T-helper 17 cell (primary cell): ENCODE measurements at places on chromosomes 4 and X. TPM values are rescaled to one million over a fixed set of nuclear protein-coding genes. Genes with fewer than 3 reads are reported as not detected.

The AFP gene
- total RNA-seq = not detected

GRCh38 chr4:186942758-186943377 lies 219.2 kb upstream of the FAT1 start:
- H3K27me3 ChIP-seq = no peaks in the 10 kb centered on the region
- H3K4me1 ChIP-seq = no peaks in the 10 kb centered on the region
- H3K4me3 ChIP-seq = no peak overlapping the region
- no peak overlapping the region for H3K27ac ChIP-seq
- no peaks in the 10 kb centered on the region for H3K36me3 ChIP-seq

The POLN gene
- 3.9 TPM for total RNA-seq

DNA sequence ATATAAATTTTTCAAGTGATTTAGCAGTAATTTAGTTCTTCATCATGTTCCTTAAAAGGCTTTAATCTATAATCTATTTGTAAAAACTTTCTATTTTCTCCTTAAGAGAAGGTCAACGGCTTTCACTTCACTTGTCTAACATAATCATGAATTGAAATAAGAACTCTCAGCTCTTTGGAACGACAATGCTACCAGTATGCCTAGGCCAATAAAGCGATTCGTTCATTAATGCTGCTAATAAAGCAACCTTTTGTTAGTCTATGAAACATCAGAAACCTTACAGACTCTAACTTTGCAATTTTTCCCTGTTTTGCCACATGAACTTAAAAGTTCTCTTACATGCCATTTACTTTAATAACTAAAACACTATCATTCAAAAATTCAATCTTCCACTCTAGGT lies 47.6 kb downstream of the FBXW7 start:
- no peak overlapping the region for H3K27ac ChIP-seq
- peaks cover 30% of the 10 kb centered on the region for H3K4me1 ChIP-seq
- peaks cover 4% of the 10 kb centered on the region for H3K36me3 ChIP-seq
- H3K4me3 ChIP-seq = no peak overlapping the region
- DNase-seq = no peak
- no peaks in the 10 kb centered on the region for H3K27me3 ChIP-seq

- no peak overlapping the region for H3K27ac ChIP-seq
- no peak overlapping the region for H3K4me3 ChIP-seq
- H3K27me3 ChIP-seq = no peaks in the 10 kb centered on the region
- no peaks in the 10 kb centered on the region for H3K4me1 ChIP-seq
- DNase-seq = no peak
Measured at GRCh38 chrX:2342281-2342688, 158.5 kb downstream of the DHRSX start.

The XKRX gene
- 0.30 TPM for total RNA-seq

GRCh38 chr4:84958434-84958833 lies 8.1 kb downstream of the WDFY3 start:
- H3K4me1 ChIP-seq = no peaks in the 10 kb centered on the region
- no peak overlapping the region for H3K4me3 ChIP-seq
- H3K27ac ChIP-seq = no peak overlapping the region
- no peak for DNase-seq
- peaks cover 3% of the 10 kb centered on the region for H3K36me3 ChIP-seq

The ADGRG4 gene
- total RNA-seq = not detected

DNA sequence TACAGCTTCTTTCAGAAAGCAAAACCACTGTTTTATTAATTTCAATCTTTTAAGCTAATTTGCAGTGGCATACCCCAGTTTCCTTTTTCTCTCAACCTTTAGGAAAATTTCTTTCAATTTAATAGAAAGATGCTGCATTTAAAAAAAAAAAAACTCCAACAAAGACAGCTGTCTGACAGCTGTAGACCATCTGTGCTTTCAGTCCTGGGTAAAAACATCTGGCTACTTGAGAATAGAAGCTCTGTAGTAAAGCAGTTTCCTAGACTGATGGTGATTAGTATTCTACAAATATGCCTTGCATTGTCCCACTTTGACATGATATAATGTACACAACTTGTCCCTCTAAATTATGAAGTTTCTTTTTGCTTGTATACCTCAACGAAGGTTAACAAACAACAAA lies 197.8 kb downstream of the EDA start:
- H3K4me1 ChIP-seq = no peaks in the 10 kb centered on the region
- no peak overlapping the region for H3K27ac ChIP-seq
- no peak for DNase-seq
- H3K4me3 ChIP-seq = no peak overlapping the region
- H3K27me3 ChIP-seq = no peaks in the 10 kb centered on the region

DNA sequence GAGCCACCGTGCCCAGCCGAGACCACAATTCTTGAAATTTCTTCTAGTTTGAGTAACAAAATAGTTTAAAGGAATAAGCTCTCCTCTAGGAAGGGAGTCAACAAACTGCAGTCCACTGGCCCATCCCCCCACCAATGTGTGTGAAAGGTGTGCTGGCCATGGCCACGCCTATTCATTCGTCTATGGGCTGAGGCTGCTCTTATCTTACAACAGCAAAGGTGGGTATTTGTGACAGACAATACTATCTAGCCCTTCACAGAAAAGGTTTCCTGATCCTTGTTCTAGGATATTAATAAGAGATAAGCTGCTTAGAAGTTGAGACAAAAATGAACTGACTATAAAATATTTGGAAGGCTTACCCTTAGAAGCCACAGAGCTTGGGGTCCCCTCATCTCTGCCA lies 41.2 kb downstream of the BEND2 start:
- no peak overlapping the region for H3K27ac ChIP-seq
- peaks cover under 1% of the 10 kb centered on the region for H3K27me3 ChIP-seq
- peaks cover 2% of the 10 kb centered on the region for H3K36me3 ChIP-seq

The CSAG2 gene
- not detected for total RNA-seq

DNA sequence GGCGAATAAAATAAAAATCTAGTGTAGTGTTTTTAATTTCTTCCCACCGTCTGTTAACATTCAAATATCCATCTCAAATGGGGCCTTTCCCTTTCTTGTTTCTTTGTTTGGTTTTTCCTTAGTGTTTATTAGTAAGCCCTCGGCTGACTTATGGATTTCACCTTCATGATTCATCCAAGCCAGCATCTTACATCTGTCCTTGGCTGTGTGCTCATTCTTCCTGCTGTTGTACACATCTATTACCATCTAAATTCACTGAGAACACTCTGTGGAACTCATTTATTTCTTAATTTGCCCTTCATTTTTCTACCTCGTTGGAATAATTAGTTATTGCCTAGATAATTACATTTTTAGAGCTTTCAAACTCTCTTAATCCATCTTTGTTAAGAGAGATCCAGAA lies 84.9 kb downstream of the SPCS3 start:
- no peaks in the 10 kb centered on the region for H3K27me3 ChIP-seq
- H3K36me3 ChIP-seq = no peaks in the 10 kb centered on the region
- H3K4me1 ChIP-seq = no peaks in the 10 kb centered on the region
- DNase-seq = no peak
- no peak overlapping the region for H3K27ac ChIP-seq
- no peak overlapping the region for H3K4me3 ChIP-seq

GRCh38 chr4:119873132-119873531 lies 193.5 kb downstream of the MAD2L1 start:
- DNase-seq = no peak
- no peaks in the 10 kb centered on the region for H3K27me3 ChIP-seq
- H3K4me3 ChIP-seq = no peak overlapping the region
- H3K4me1 ChIP-seq = no peaks in the 10 kb centered on the region
- no peak overlapping the region for H3K27ac ChIP-seq
- no peaks in the 10 kb centered on the region for H3K36me3 ChIP-seq

- H3K4me3 ChIP-seq = no peak overlapping the region
- no peaks in the 10 kb centered on the region for H3K4me1 ChIP-seq
- no peak for DNase-seq
Measured at GRCh38 chrX:116357329-116357728, 79.1 kb upstream of the SLC6A14 start.

The ZNF280C gene
- 5.2 TPM for total RNA-seq

GRCh38 chrX:14309431-14309830 lies 219.9 kb upstream of the GLRA2 start:
- H3K36me3 ChIP-seq = no peaks in the 10 kb centered on the region
- H3K27ac ChIP-seq = no peak overlapping the region
- H3K27me3 ChIP-seq = no peaks in the 10 kb centered on the region

DNA sequence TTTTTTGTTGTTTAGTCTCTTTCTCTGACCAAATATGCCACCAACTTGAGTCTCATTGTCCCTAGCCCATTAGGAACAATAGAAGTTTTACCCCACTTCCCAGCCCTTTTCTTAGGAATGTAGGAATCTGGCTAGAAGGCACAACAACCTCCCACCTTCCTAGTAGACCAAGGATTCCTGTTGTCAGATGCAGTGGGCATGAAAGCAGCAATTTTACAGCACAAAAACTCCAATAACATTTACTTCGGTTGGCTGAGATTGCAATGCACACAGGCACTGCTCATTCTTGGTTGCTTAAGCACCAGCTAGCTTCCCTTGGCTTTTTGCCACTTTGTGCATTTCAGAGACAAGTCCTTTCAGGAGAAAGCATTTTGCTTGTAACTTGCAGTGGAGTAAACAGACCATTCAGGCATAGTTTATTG lies 312.8 kb downstream of the TENM3 start:
- H3K4me1 ChIP-seq = peaks cover 2% of the 10 kb centered on the region
- H3K27ac ChIP-seq = no peak overlapping the region
- DNase-seq = no peak
- H3K36me3 ChIP-seq = no peaks in the 10 kb centered on the region
- H3K27me3 ChIP-seq = peaks cover 40% of the 10 kb centered on the region

DNA sequence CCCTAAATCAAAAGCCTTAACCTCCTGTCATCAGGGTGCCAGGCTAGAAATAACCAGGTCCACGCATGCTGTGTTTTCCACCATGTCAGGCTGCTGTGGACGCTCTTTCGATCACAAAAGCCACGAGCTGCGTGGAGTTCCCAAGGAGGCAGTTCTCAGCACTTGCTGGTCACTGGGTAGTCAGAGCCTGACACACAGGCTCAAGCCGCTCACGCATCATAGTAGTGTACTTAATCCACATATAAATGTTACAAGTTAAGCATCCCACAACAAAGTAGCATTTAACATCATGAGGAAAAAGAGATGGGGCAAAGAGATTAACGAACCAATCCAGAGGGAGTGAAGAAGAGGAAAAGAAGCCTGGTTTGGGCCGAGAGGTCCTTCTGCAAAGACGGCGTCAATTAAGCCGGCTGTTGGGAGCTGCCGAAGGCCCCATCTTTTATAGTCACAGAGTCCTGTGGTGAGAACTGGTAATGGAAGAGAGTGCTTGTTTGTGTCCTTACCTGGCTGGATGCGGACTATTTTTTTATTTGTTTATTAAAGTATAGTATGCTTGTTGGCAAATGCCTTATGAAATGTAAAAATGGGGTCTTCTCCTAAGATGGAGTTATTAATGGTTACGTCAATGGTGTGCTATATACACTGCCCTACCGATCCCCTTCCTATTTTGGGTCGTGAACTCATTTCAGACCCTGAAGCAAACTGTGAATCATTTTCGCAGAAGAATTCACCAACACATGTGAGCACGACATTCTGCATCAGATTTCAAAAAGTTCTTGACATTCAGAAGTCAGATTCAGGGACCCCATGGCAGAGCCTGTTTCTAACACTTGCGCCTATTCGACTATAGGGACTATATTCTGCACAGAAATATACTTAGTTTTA lies 675 bp downstream of the PRIMPOL start:
- no peaks in the 10 kb centered on the region for H3K27me3 ChIP-seq
- H3K27ac ChIP-seq = peak overlapping the region; percentile 98
- peak overlapping the region; percentile 98 for H3K4me3 ChIP-seq
- peaks cover 36% of the 10 kb centered on the region for H3K4me1 ChIP-seq
- no peak for DNase-seq
- H3K36me3 ChIP-seq = peaks cover 7% of the 10 kb centered on the region

GRCh38 chrX:150768580-150769190 lies 75.5 kb downstream of the MTMR1 start:
- no peaks in the 10 kb centered on the region for H3K36me3 ChIP-seq
- H3K27me3 ChIP-seq = no peaks in the 10 kb centered on the region
- DNase-seq = no peak
- H3K4me3 ChIP-seq = no peak overlapping the region
- peaks cover 2% of the 10 kb centered on the region for H3K4me1 ChIP-seq
- no peak overlapping the region for H3K27ac ChIP-seq

The CCDC160 gene
- not detected for total RNA-seq

- no peak overlapping the region for H3K27ac ChIP-seq
- DNase-seq = no peak
- H3K4me1 ChIP-seq = no peaks in the 10 kb centered on the region
- H3K27me3 ChIP-seq = no peaks in the 10 kb centered on the region
- no peak overlapping the region for H3K4me3 ChIP-seq
- peaks cover 3% of the 10 kb centered on the region for H3K36me3 ChIP-seq
Measured at GRCh38 chrX:40508560-40508959, 72.2 kb upstream of the ATP6AP2 start.

GRCh38 chr4:183729069-183729406 lies 69.9 kb downstream of the TRAPPC11 start:
- H3K27ac ChIP-seq = no peak overlapping the region
- H3K4me1 ChIP-seq = no peaks in the 10 kb centered on the region
- no peak overlapping the region for H3K4me3 ChIP-seq
- no peak for DNase-seq
- peaks cover 11% of the 10 kb centered on the region for H3K27me3 ChIP-seq

DNA sequence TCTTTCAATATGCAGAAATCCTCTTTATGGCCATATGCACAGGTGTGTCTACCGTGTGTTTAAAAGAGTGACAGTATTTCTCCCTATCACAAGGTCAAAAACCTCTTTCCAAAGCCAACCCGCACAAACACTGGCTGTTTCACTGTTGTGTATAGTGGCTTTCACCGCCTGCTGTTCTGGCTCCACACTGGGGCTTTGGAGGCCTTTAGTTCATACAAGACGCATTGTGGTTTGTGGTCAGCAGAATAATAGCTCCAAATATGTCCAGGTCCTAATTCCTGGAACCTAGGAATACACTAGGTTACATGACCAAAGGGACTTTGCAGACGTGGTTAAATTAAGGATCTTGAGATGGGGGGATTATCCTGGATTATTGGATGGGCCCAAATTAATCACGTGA lies 40.7 kb upstream of the FAM9A start:
- H3K36me3 ChIP-seq = no peaks in the 10 kb centered on the region
- no peak overlapping the region for H3K27ac ChIP-seq
- no peaks in the 10 kb centered on the region for H3K4me1 ChIP-seq
- no peak overlapping the region for H3K4me3 ChIP-seq

DNA sequence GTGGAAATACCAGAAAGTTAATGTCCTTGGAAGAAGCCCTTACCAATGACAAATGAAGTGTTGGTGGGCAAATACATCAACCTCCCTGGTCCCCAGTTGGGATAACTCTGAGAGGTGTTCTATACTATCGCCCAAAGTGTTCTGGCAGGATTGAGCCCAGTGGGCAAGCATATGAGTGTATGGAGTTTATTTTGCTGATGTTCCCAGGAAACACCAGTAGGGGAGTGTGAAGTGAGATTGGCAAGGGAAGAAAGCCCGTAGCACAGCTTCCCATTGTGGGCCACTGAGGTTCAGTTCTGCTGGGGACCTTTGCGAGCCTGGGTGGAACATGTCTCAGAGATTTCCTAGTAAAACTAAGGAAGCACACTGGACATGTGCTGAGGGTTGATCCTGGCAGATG lies 65.1 kb downstream of the ARHGAP6 start:
- no peak overlapping the region for H3K4me3 ChIP-seq
- H3K4me1 ChIP-seq = no peaks in the 10 kb centered on the region
- peaks cover 2% of the 10 kb centered on the region for H3K36me3 ChIP-seq
- no peak overlapping the region for H3K27ac ChIP-seq
